ENCODE measurements at places on chromosomes 5 and 9.
A peak's percentile ranks its signal among the peaks of the same experiment; 100 is the strongest.

- DNase-seq = no peak
These were observed 688 bp upstream of the PLPPR1 start for GRCh38 chr9:101027733-101028345.

DNA sequence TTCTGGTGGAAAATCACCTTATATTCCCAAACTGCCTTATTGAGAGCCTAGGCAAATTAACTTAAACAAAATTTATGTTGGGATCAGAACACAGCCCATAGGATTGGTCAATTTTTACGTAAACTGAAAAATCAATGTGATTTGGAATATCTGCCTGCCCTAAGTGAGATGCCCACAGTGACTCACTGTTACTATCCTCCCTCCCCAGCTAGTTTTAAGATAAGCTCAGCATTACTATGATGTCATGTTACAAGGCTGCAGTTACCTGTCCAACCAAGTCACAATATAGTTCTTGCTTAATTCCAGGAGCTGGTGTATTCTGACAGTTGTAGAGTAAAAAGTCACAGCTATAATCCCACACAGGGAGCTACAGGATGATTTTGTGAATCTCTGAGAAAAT, 23.1 kb downstream of the SKP1 start:
- DNase-seq = no peak

- no peak for DNase-seq
These were observed 109.1 kb upstream of the ELL2 start for GRCh38 chr5:96070622-96071225.

- DNase-seq = peak; percentile 22
These were observed 51.7 kb downstream of the FBXW11 start for GRCh38 chr5:171954721-171955120.

GRCh38 chr9:129597355-129598088, 23.4 kb downstream of the C9orf50 start:
- peak; percentile 80 for DNase-seq

DNA sequence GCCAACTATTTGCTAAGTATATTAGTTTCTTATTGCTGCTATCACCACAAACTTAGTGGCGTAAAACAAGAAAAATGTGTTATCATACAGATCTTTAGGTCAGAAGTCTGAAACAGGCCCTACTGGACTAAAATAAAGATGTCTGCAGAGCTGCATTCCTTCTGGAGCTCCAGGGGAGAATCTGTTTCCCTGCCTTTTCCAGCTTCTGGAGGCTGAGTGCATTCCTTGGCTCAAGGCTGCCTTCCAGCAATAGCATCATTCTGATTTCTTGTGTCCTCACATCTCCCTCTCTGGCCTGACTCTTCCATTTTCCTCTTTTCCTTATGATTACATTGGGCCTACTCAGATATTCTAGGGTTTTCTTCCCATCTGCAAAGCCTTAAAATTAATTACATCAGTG, 15.9 kb downstream of the MAN2A1 start:
- no peak for DNase-seq

GRCh38 chr9:32426278-32426939, 42.0 kb downstream of the ACO1 start:
- DNase-seq = peak; percentile 56

DNA sequence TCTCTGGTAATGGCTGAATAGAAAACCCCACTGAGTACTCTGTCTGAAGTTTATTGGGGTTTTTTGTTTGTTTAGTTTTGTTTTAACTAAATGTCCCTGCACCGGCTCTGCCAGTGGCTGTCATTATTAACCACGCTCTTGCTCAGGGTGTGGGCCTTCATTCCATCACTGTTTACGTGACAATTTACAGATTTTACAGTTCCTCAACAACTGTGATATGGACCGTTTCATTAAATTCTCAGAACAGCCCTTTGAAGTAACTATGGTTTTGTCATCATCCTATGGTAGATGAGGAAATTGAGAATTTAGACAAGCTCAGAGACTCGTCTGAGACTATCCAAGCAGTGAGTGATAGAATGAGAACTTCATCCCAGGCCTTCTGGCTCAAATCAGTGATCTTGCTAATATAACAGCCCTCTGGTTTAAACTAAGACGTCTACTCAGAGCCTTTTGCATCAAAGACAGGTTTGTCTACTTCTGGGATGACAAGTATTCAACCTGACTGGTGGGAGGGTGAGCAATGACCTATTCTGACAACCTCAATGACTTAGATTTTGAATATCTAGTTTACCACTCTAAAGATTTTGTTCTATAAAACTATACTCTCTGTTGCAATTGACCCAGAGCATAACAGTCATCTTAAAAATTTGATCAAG, 77.3 kb upstream of the MAP3K1 start:
- no peak for DNase-seq

DNA sequence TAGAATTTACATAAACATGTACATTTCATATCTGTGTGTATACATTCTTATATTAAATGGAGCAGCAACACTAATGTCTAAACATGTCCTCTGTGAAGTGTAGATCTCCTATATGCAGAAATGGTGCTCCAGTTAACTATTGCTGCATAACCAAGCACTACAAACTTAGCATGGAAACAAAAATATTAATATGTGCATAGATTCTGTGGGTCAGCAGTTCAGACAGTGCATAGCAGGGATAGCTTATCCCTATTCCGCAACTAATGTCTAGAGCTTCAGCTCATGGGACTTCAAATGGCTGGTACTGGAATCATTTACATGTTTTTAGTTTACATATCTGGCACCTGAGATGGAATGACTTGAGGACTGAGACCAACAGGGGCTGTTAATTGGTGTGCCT, 652.1 kb downstream of the TLE4 start:
- DNase-seq = no peak

DNA sequence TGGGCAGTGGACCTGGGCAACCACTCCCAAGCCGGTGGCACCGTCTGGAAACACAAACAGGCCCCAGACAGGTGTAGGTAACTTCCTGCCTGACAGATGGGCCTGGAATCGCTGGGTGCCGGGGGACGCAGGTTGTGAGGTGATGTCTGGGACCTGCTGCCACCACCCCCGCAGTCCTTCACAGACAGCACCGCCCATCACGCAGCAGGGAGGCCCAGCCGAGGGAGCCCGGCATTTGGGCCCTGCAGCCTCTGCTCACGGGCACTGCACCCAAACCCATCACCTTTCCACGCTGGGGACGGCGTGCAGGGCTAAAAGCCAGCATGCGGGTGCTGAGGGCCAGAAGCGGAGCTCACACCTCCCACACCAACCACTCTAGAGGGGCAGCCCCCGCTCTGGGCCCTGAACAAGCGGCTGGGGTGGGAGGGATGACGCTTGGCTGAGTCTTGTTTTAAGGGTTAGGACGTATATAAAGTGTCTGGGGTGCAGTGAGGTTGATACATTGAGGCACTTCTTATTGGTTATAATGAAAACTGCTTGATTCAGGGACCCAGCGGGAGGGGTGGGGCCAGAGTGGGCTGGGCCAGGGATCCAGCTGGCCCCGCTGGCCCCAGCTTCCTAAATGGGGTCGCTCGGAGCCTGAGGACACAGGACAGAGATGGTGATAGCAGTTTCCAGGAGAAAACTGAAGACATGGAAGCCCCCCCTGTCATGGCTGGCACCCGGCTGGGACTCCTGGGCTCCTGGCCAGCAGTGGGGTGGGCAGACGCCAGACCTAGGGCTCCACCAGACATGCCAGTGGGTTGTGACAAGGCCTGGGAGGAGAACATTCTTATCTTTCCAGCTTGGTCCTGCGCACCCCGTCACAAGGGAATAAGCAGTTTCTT, 11.3 kb downstream of the MYMK start:
- DNase-seq = no peak

DNA sequence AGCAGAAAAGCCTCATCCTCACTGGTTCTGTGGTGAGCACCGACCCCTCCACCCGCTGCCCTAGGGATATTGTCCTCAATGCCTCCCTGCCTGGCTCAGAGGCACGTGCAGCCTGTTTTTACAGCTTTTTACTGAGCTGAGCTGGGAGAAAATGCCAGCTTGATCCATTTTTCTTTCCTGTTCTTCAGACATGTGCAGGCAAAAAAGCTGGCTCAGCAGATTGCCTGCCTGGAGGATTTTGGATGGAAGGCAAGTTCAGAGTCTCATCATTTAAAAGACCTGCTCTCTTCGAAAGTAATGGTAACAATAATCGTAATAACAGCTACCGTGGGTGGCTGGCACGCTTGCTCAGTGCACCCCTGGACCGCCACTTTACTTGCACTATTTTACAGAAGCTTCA, 135.0 kb upstream of the SMIM23 start:
- no peak for DNase-seq

- no peak for DNase-seq
These were observed 548.2 kb upstream of the CLINT1 start for GRCh38 chr5:158406884-158407823.

- DNase-seq = no peak
These were observed 121.8 kb downstream of the C5orf15 start for GRCh38 chr5:133846478-133847226.

- no peak for DNase-seq
These were observed 435.1 kb downstream of the SPATA31D1 start for GRCh38 chr9:82423700-82424099.

- DNase-seq = no peak
These were observed 123.5 kb upstream of the SLCO6A1 start for GRCh38 chr5:102622262-102622661.

DNA sequence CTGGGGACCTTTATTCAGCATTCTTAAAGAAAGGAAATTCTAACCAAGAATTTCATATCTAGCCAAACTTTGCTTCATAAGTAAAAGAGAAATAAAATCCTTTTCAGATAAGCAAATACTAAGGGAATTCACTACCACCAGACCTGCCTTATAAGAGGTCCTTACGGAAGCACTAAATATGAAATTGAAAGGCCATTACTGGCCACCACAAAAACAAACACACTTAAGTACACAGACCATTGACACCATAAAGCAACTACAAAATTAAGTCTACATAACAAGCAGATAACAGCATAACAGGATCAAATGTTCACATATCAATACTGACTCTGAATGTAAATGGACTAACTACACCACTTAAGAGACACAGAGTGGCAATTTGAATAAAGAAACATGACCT, 361.4 kb upstream of the POU5F2 start:
- DNase-seq = no peak

GRCh38 chr9:17057729-17058128, 77.1 kb upstream of the CNTLN start:
- DNase-seq = no peak

- no peak for DNase-seq
These were observed 1.5 kb downstream of the KIF12 start for GRCh38 chr9:114097613-114098020.

DNA sequence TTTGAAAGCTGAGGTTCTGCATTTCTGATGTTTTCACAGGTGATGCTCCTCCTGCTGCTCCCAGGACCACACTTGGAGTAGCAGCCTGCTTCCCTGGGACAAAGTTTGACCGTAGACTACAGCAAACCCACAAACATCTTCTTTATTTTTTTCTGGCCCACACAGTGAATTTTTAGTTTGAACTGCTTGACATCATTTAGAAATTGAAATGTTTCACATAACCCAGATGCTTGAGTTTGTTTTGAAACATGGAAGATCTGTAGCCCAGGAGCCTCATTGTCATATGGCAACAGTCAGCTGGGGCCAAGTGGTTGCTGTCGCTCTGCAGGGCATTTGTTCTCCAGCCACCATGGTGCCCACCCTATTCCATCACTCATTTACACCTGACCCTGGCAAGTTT, 8.4 kb downstream of the SH3TC2 start:
- no peak for DNase-seq

- DNase-seq = no peak
These were observed 250.9 kb downstream of the CD180 start for GRCh38 chr5:66945389-66946349.

DNA sequence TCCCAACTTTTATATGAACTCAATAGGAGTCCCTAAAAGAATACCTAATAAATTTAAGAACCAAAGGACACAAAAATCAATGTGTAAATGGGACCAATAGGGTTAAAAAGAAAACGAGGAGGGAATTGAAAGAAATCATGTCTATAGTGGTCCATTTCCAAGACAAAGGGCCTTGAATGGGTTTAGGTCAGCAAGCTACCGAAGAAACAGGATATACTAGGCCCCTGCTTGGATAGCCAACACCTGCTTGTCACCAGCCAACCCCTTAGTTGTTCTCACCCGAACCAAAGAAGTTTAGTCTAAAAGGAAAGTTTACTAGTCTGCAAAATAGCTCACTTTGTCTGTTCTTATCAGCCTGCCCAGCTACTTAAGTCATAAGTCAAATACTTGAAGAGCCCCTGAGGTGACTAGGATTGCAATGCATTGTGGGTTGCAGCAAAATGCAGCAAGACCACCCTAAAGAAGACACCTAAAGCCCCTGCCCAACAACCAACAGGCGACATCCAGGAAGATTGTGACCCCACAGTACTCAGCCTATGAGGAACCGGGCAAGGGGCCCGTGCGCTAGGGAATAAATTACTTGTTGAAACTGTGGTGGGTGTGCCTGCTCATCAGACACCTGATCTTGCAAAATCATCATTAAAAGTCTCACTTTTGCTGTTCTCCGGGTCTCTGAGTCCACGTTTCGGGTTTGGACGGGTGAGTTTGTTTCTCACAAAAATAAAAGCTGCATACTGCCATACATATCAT, 183.9 kb upstream of the PPP1R26 start:
- no peak for DNase-seq

GRCh38 chr5:86008704-86009103, 609.0 kb upstream of the COX7C start:
- no peak for DNase-seq

- DNase-seq = no peak
These were observed 779 bp downstream of the FAM13B start for GRCh38 chr5:138032028-138032571.

DNA sequence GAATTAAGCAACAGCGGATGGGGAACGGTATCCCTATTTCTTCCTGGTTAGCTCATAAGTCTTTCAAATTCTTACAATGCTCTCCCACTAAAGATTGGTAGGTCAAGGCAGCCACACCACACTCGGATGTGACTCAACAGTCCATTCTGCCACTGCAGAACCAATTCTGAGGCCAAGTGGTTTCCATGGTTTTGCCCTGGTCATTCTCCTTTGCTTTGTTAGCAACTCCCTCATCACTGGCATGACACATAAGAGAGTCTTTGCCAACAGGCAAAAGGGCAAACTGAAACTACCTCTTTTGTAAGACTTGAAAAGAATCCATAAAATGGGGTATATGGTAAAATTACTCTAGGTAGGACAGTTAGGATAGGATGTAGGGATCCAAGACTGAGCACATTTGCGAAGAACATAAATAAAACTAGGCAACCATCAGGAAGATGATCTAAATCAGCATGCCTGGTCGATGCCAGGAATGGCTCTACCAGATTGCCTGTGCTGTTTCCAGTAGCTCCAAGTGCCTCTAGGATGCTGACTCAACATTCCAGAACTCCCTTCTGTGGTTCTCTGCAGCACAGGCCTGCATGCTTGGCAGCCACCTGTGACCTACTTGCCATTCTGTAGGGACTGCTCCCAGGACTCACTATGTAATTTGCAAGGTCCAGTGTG, 105.4 kb downstream of the DCP2 start:
- DNase-seq = peak; percentile 78
